Stimulated activated CD8-positive, alpha-beta memory T cell treated with anti-CD3 and anti-CD28 coated beads, Interleukin-4, amount 100 ng/mL, for 24 hours (primary cell): ENCODE measurements at places on chromosomes 5 and 9.

DNA sequence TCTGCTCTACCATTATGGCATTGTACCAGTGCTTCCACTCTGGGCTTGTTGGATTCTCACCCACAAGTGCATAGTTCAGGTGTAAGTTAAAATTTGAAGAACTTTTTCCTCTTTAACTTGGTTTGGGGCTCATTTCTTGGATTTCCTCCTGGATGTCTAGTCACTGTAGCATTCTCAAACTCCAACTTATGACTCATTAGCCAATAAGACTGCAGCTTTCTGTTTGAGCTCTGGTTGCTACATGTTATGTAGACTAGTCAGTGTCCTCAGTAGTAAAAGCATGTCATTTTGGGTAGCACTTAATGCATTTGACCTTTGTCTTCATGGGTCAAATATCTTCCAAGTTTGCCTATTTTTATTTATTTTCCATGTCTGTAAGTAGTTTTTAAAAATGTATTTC is 790.8 kb downstream of the BRINP1 start:
- DNase-seq, result no peak

GRCh38 chr5:77250021-77250420 is 39.5 kb downstream of the PDE8B start:
- no peak for DNase-seq

DNA sequence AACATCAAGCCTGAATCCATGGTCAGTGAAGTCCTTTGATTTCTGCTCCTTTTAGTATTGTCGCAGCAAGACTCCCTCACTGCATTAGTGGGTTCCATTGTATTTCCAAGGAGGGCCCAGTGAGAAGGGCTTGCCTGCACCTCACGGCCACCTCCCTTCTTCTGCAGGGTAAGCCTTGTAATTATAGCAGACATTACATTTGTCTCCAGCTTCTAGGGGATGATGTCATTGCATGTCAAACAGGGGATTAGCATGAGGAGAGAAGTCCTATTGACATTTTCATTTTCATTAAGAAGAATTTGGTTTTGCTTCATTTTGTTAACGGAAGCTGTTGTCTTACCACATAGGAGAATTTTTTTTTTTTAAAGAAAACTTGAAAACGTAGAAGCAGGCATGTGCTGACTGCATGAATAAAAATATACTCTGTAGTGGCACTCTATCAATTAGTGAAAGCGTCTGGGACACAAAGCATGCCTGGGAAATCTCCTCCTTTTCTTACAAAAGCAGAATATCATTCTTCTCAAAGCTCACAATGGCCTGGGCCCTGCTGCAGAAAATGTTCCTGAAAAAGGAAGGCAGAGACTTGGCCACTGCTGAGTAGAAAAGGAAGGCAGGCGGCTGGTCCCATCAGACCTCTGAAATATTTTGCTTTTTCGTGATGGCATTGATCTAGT is 27.1 kb downstream of the MAP1B start:
- no peak for DNase-seq

DNA sequence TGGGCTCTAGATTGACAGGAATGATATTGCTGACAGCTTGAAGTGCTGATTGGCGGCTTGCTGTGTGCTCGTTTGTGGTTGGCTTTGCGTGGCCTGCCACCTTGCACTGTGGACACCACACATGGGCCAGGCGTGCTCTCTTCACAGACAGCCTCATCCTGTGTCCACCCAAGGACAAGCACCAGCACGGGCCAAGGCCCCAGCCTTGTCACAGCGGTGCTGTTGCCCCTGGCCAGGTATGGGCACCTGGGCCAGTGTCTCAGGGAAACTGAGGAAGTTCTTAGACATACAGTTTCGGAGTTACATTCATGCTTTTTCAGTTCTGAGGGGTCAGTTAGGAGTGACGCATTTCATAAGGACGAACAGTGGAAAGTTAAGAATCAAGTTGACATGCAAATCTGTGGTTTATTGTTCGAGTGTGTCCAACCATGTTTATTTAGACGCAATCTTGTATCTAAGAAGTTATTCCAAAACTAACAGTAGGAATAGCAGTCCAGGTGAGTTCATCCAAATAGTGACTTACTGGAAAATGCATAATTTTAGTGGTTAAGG is 125.9 kb downstream of the EHMT1 start:
- no peak for DNase-seq

DNA sequence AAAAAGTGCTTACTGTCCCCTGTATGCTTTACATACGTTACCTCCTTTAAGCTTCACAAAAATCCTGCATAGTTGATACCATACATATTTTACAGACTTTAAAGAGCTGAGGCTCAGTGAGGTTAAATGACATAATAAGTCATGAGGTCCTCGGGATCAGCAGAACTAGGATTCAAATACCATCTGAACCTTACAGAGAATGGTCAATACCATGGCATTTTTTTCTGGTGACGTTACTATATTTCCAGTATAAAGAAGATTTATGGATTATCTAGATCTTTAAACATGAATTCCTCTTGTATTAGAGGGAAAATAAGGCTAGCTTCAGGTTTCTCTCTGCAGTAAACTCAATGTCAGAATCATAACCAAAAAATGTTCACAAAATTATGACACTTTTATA is 153.7 kb upstream of the GPR151 start:
- DNase-seq, result no peak

DNA sequence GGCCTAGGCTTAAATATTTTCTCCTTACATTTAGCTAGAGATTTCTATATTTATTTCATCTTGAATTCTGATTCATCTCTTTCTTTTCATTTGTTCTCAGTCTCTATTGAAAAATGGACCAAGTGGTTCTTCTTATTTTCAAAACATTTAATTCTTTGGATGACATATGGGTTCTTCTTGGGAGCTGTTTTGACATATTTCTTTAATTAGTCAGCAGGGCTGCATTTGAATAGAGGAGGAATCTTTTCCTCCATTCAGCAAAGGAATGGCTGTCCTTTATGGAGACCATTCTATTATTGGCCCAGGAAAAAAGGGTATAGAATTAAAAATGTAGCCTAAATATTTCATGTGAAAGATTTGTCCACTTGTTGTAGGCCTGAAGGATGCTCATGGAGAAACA is 109.9 kb downstream of the RPS23 start:
- DNase-seq, result no peak

DNA sequence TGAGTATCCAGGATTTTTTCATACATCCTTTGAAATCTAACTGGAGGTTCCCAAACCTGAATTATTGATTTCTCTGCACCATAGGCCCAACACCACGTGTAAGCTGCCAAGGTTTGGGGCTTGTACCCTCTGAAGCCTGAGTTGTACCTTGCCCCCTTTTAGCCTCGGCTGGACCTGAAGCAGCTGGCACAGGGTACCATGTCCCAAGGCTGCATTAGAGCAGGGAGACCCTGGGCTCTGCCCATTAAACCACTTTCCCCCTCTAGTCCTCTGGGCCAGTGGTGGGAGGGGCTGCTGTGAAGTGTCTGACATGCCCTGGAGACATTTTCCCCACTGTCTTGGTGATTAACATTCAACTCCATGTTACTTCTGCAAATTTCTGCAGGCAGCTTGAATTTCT is 532.9 kb upstream of the NUDT12 start:
- no peak for DNase-seq

- DNase-seq, result no peak
Observed at GRCh38 chr9:115296831-115297565, 179.0 kb upstream of the TNC start.

DNA sequence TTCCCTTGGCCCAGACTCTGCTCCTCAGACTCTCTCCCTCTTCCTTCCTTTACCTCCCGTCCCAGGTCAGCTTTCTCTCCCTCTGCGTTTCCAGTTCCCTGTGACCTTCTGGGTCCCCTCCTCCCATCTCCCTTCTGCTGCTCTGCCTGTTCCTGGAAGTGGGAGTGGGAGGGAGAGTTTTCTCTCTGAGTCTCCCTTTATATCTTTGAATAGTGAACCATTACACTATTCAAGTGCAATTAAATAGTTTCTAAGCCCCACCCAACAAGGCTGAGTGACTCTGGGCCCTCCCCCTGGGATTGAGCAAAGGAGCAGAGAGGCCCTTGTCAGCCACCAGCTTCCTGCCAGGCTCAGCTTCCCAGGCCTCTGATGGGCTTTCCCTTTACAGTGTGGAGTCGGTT is 34.8 kb downstream of the THBS4 start:
- no peak for DNase-seq

DNA sequence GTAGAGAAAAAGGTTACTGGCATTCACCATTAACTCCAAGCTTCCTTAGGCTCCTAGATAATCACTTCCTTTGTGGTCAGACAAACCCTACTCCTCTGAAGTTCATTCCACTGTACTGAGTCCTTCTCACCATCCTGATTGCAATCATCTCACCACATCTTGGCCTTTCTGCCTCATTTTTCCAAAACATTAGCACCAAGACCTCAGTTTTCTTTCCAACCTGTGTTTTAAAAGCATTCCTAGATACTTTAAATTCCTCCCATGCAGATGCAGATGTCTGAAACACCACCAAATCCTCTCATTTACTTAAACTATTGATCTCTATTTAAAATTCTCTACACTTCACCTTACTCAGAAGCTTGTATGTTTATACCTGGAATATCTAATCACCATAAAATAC is 961.3 kb upstream of the CTNND2 start:
- DNase-seq, result no peak

DNA sequence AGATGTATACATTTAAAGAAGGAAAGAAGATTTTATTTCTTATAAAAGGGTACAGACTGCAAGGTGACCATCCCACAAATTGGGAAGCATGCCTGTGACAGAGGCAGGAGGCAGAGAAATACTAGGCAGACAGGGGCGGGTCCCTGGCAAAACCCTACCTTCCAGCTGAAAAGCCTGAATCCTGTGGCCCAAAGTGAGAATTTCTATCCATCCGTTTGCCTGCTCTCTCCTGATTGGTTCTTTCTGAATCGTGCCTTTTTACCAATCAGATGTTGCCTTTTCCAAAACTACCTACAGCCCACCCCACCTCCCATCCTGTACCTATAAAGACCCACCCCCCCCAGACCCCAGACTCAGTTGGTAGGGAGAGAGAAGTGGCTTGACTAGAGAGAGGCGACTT is 3.4 kb upstream of the SH3GLB2 start:
- no peak for DNase-seq

GRCh38 chr9:96513622-96514021 is 63.7 kb downstream of the HABP4 start:
- no peak for DNase-seq

GRCh38 chr5:145778144-145778900 is 56.8 kb downstream of the PRELID2 start:
- DNase-seq, result no peak
